B cell (primary cell): ENCODE measurements at places on chromosomes 16 and 17.

- no peak for DNase-seq
Observed at GRCh38 chr17:20313306-20313705, 154.0 kb downstream of the LGALS9B start.

GRCh38 chr16:47470810-47471209 is 9.7 kb downstream of the PHKB start:
- DNase-seq, result no peak

DNA sequence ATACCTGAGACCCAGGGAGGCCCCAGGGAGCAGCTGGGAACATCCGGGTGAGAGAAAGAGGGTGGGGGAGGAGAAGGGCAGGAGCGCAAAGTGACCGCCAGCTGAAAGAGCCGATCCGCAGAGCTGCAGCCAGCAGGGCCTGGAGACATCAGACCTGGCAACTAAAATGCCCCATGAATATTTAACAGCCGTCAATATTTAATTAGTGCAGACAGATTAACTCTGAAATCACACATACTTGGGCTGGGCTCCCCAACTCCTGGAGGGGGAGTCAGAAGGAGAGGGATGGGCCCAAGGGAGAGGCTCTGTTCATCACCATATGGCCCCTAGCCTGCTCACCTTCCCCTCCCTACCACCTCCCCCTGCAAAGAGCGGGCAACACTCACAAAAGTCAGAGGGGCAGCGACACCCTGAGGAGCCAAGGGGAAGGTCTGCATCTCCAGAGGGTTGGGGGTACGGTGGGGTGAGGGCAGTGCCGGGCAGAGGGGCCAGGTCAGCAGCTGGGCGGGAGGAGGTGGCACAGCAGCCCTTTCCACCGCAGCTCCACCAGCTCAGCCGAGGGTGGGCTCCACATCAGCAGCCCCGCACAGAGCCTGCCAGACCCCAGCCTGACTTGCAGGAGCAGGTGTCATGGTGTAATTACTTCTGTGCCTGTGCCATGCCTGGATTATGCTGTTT is 61.9 kb upstream of the CCL1 start:
- DNase-seq, result no peak

DNA sequence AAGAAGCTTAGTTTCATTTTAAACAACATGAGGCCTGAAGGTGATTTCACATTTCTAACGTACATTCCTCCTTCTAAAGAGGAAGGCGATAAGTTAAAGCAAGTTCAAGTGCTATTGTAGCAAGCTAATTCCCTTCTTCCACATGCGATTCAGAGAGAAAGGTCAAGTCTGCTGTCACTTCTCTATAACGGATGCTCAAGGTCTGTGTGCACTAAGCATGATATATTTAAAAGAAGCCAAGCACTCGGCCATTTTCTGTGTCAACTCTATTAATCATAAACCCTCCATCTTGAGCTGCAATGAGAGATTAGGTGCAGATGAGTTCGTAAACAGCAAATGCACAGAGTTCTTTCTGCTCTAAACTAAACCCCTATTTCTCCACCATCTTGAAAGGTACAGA is 568.8 kb upstream of the ZFHX3 start:
- DNase-seq, result no peak

- DNase-seq, result no peak
Observed at GRCh38 chr16:13401641-13402040, 500.2 kb downstream of the SHISA9 start.

DNA sequence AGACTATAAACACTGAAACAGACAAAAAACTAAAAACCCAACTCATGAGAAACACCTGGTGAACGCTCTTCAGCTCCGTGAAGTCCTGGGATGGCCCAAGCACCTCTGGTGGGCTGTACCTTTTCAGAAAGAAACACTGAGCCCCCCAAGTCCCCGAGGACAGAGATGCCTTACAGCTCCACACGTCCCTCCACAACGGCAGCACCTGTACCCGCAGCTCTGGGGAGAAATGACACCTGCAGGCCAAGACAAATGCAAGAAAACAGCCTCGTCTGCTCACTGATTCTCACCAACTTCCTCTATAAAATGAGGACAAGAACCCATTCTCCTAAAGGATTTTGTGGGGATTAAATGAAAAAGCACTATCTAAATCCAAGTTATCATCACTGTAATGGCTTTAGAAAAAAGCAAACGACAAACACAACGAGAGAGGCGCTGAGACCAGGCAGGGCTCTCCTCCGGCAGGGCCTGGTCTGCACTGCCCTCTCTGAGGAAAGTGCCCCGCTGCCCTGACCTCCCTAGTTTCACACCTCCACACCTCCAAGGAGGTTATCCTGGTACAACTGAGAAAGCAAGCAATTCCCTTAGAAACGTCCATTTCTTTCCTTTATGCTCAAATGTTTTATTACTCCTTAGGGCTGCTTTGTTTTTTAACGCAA is 114.9 kb downstream of the ZNF778 start:
- no peak for DNase-seq

- DNase-seq, result no peak
Observed at GRCh38 chr17:50689956-50690886, 17.5 kb downstream of the ANKRD40 start.
